ENCODE measurements at places on chromosomes 2 and 18. TPM values are rescaled to one million over a fixed set of nuclear protein-coding genes. Genes with fewer than 3 reads are reported as not detected.

Gene TRIM43B
- not detected for total RNA-seq

Gene ADCYAP1
- not detected for total RNA-seq

Gene TRIM54
- total RNA-seq: 0.51 TPM

Gene RAPGEF4
- total RNA-seq: 17.7 TPM

Gene DAW1
- total RNA-seq: not detected

Gene SLC30A3
- 6.3 TPM for total RNA-seq

Gene HOXD8
- total RNA-seq: 20.9 TPM

All from dermis microvascular lymphatic vessel endothelial cell (primary cell).